Thyroid gland (tissue), 4 donors: ENCODE measurements at places on chromosomes 12 and 14. TPM values are rescaled to one million over a fixed set of nuclear protein-coding genes. Genes with fewer than 3 reads are reported as not detected.

DNA sequence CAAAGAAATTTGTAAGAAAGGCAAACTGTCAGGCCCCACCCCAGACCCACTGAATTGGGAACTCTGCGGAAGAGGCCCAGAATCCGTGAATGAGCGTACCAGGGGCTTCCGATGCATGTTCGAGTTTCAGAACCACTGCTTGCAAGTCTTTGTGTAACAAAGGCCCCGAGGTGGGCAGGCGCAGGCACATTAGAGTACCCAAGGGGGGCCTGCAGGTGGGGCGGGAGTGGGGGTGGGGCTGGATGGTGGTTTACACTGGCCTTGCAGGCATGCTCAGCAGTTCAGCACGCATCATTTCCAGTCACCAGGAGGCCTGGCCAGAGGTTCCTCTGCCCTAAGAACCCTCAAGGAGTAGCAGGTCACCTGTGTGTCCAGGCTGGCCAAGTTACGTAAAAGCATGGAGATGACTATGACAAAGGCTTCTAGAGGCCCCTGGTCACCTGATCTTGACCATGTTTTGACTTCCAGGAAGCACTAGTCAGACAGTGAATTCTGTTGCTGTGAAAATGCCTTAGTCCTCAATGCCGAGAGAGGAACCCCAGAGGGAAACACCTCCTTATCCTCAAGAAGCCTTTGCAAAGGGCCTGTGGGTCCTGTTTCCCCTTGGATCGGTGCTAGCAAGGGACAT is 33.2 kb upstream of the IRF2BPL start:
- H3K27ac ChIP-seq, result no peak overlapping the region
- no peaks in the 10 kb centered on the region for H3K36me3 ChIP-seq
- H3K4me3 ChIP-seq, result no peak overlapping the region
- H3K4me1 ChIP-seq, result no peaks in the 10 kb centered on the region

Gene STON2
- total RNA-seq, result 202 TPM

DNA sequence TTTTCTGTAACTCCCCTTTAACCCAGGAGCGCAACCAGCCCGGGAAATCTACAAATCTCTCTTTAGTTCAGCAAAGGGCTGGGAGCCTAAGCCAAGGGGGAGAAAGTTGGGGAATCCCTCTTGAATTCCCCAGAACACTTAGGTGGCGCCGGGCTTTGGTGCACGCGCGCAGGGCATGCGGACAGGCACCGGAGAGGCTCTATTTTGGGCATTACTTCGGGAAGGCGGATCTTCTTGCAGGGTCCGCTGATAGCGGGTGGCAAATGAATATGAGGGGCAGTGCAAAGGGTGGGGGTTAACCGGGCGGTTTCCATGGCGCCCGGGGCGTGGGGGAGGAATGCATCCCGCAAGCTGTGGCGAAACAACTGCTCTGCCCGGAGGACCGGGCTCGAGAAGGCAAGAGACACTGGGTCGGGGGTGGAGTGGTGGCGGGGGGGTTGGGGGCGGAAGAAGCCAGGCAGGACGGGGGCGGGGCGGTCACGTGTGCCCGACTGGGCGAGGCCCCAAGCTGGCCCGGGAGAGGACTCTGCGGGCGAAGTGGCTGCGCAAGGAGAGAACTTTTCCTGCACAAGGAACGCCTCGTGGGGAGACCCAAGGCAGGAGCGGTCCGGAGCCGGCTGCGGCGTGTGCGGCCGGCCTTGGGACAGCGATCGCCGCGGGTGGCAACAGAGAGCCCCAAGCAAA is at the start of gene FLVCR2:
Gene FLVCR2 (plus strand): TSS at position 519 of the 684 bp plus-strand sequence. CDS start 353 bp downstream, outside the sequence.
- H3K27me3 ChIP-seq, result no peaks in the 10 kb centered on the region
- H3K36me3 ChIP-seq, result no peaks in the 10 kb centered on the region
- peak within 1 kb of the TSS; percentile 34 for H3K4me3 ChIP-seq
- peak within 1 kb of the TSS; percentile 91 for H3K27ac ChIP-seq

DNA sequence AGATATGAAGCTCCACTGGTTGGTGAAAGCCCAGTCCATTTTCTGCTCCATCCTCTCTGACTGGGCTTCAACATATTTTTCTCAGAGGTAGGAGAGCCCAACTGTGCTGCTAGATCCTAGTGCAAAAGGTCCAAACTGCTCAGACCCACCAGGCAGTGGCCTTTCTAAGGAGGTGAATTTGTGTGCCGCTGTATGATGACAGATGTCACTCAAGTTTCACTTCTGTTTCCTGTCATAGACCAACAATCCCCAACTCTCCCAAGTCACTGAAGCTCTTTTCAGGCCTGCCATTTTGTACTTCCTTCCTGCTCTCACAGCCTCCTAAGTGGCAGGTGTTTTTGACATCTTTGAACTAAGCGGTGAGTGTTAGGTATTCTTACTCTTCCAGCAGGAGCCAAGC is 16.4 kb upstream of the RNASE4 start:
- H3K27me3 ChIP-seq, result peaks cover 4% of the 10 kb centered on the region
- H3K36me3 ChIP-seq, result no peaks in the 10 kb centered on the region
- no peak overlapping the region for H3K4me3 ChIP-seq
- H3K4me1 ChIP-seq, result peaks cover 5% of the 10 kb centered on the region
- DNase-seq, result no peak

Gene PTGDR
- total RNA-seq, result 1.1 TPM

Gene TGFB3
- 11.0 TPM for total RNA-seq

DNA sequence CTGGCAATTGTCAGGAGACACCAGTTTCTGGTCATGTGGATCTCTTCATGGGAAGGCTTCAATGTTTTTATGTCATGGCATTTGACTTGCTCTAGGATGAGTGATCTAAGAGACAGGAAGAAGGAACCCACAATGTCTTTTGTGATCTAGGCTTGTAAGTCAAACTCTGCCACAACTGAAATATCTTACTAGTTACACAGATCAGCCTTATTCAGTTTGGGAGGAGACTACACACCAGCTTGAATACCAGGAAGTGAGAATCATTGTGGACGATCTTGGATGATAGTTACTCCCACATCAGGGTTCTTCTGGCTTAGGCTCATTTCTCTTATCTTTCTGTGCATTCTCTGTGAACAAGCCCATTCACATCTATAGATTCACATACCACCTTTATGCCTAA is 236.2 kb upstream of the FBXO33 start:
- no peak overlapping the region for H3K4me3 ChIP-seq
- no peaks in the 10 kb centered on the region for H3K36me3 ChIP-seq
- no peaks in the 10 kb centered on the region for H3K27me3 ChIP-seq
- no peak overlapping the region for H3K27ac ChIP-seq
- DNase-seq, result no peak
- no peaks in the 10 kb centered on the region for H3K4me1 ChIP-seq

DNA sequence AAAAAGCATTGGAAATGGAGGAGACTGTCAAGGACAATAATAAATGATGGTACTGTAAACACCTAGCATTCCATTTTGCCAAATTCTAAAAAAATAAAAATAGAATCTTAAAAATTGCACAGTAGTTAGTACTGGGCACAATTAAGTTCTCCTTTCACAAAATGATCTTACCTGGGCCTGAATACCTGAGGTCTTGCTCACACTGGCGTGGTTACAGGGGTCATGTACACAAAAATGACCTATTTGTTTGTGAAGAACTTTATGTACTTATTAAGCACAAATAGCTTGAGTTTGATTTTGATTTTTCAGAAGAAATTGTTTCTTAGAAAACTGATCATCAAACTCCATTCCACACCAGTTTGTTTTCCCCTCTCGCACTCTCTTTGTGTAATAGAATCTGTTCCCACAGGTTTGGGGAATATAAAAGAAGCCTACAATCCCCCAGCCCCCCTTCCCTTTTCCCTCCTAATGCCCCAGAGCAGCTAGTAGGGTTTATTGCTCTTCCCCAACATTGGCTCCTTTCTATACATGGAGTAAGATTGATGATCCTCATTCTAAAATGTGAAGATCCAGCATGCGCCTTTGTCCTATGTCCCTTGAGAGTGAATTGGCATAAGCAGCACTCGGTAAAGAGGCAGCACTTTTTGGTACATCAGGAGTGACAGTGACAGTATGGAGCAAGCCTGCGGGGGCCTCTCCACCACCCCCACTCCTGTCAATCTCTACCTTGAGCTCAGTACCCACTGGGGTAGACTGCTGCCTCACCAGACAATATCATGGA is 204.3 kb downstream of the ASCL1 start:
- no peaks in the 10 kb centered on the region for H3K27me3 ChIP-seq
- H3K4me3 ChIP-seq, result no peak overlapping the region
- H3K4me1 ChIP-seq, result no peaks in the 10 kb centered on the region
- H3K36me3 ChIP-seq, result no peaks in the 10 kb centered on the region
- no peak for DNase-seq
- no peak overlapping the region for H3K27ac ChIP-seq

Gene SLC41A2
- total RNA-seq, result 142 TPM

Gene OR6C2
- total RNA-seq, result not detected

GRCh38 chr12:11896417-11896929 is 174.3 kb upstream of the BCL2L14 start:
- H3K27me3 ChIP-seq, result no peaks in the 10 kb centered on the region
- H3K4me1 ChIP-seq, result peaks cover 10% of the 10 kb centered on the region
- H3K36me3 ChIP-seq, result no peaks in the 10 kb centered on the region
- H3K27ac ChIP-seq, result no peak overlapping the region

Gene ZDHHC22
- total RNA-seq, result not detected

Gene KCNH3
- 2.1 TPM for total RNA-seq

DNA sequence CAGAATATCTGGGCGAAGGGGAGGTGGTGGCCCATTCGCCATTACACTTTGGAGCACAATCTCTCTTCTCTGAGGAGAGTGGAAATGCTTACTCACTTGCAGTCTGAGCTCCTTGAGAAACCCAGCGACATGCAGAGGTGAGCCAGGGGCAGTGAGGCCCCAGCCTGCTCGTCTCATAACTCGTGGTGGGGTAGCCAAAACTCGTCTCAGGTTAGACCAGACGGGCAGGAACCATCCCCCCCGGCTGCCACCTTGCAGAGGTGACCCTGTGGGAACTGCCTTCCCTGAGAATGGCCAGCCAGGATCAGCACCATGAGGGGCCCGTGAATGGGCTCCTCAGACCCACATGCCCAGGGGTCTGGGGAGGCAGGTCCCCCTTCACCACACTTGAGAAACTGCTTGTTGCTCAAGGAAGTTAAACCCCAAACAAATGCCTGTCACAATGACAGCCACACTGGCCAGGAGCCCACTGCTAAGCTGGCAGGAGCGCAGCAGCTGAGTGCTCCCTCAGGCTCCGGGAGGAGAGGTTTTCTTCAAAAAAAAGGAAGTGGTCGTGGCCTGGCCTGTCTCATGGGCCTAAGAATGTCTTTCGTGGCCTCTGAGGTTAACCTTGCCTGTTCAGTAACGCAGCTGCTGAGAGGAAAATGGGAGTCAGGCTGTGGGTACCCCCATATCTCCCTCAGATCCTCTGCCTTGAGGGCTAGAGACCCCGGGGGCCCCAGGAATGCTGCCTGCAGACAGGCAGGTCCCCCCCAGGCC is 9.2 kb upstream of the ALDH2 start:
- H3K36me3 ChIP-seq, result no peaks in the 10 kb centered on the region
- H3K27ac ChIP-seq, result peak overlapping the region; percentile 83
- H3K4me1 ChIP-seq, result peaks cover 15% of the 10 kb centered on the region
- H3K27me3 ChIP-seq, result no peaks in the 10 kb centered on the region
- DNase-seq, result peak; percentile 78

- no peak overlapping the region for H3K27ac ChIP-seq
- no peaks in the 10 kb centered on the region for H3K36me3 ChIP-seq
- peaks cover 7% of the 10 kb centered on the region for H3K4me1 ChIP-seq
- no peak for DNase-seq
These were observed 18.0 kb upstream of the RNASE10 start for GRCh38 chr14:20487396-20487725.

Gene SMIM41
- total RNA-seq, result 0.67 TPM

Gene SDSL
- total RNA-seq, result 25.2 TPM

DNA sequence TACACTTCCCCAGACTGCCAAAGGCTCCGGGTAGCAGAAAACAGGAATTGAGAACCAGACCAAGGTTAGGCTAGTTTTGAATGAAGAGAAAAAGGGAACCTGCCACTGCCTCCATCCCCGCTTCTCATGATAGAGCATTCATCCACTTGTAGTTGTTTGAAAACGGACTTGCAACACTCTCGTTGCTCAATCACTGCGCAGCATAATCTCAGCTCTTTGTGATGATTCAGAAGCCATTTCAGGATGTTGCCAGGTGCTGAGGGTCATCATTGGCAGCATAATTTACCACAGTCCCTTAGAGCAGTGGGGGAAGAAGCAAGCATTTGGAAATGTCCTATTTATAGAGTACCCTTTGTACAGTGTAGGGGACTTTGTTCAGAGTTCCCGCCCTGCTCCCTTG is 25.6 kb downstream of the KCNK13 start:
- peak; percentile 43 for DNase-seq
- H3K27me3 ChIP-seq, result no peaks in the 10 kb centered on the region
- H3K27ac ChIP-seq, result no peak overlapping the region
- H3K36me3 ChIP-seq, result no peaks in the 10 kb centered on the region

Gene KRT73
- total RNA-seq, result not detected

DNA sequence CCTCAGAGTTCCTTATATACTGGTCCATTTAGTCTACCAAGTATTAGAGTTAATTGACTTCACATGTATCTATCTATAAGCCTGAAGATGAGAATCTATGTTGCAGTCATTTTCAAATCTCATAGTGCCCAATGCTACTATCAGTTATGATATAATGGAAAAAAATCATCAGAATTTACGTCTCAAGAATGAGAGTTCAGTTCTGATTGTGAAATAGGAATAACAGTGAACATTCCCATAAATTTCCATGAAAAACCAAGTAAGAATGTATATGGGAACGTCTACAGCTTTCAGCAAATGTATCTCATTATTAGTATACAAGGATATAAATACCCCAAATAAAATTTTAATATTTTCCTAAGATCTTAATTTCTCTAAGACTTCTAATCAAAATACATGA is 77.2 kb downstream of the PPP1R12A start:
- H3K4me1 ChIP-seq, result peaks cover 10% of the 10 kb centered on the region
- H3K27ac ChIP-seq, result no peak overlapping the region
- H3K36me3 ChIP-seq, result no peaks in the 10 kb centered on the region
- no peak for DNase-seq
- no peaks in the 10 kb centered on the region for H3K27me3 ChIP-seq
- no peak overlapping the region for H3K4me3 ChIP-seq

DNA sequence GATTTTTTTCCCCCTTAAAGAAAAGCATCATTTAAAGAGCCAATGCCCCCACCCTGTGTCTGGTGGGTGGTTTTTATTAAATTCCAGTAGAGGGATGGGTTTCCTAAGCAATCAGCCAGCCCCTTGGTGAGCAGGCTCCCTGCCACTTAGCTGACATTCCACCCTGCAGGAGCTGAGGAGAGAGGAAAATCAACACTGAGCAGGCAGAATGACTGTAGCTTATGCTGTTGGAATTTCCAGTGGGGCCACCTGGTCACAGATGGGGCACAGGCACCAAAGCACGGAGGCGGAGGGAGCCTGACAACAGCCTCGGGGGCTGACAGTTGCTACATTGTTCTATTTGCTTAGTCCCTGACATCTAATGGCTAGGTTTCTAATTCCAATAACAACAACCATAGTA is 127.7 kb downstream of the TMEM30B start:
- H3K27me3 ChIP-seq, result no peaks in the 10 kb centered on the region
- H3K27ac ChIP-seq, result no peak overlapping the region
- no peaks in the 10 kb centered on the region for H3K4me1 ChIP-seq
- no peaks in the 10 kb centered on the region for H3K36me3 ChIP-seq
- DNase-seq, result no peak
- H3K4me3 ChIP-seq, result no peak overlapping the region

DNA sequence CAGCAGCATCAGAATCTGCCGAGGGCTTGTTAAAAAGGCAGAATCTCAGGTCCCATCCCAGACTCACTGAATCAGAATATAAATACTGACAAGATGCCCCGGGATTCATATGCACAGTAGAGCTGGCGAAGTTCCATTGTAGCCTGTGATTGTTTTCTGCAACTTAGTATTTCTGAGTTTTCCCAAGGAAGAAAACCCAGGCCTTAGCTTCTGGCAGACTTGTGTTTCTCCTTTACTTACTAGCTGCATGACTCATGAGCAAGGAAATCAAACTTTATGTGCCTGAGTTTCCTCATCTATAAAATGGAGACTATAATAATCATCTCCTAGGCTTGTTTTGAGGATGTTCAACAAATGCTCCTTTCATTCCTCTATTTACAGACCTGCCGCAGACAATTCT is 278.5 kb upstream of the PLEKHG7 start:
- no peak overlapping the region for H3K27ac ChIP-seq
- H3K27me3 ChIP-seq, result no peaks in the 10 kb centered on the region
- no peak for DNase-seq
- H3K4me1 ChIP-seq, result peaks cover 22% of the 10 kb centered on the region
- no peak overlapping the region for H3K4me3 ChIP-seq
